Endothelial cell of umbilical vein (primary cell): ENCODE measurements at places on chromosomes 2 and 18. TPM values are rescaled to one million over a fixed set of nuclear protein-coding genes. Genes with fewer than 3 reads are reported as not detected.

GRCh38 chr2:28454016-28454930 lies 41.6 kb upstream of the PLB1 start:
- no peak for DNase-seq

- no peak for DNase-seq
Observed at GRCh38 chr2:57141269-57141668, 905.3 kb upstream of the VRK2 start.

GRCh38 chr2:53252115-53252514 lies 515.5 kb upstream of the CHAC2 start:
- peak; percentile 5 for DNase-seq

DNA sequence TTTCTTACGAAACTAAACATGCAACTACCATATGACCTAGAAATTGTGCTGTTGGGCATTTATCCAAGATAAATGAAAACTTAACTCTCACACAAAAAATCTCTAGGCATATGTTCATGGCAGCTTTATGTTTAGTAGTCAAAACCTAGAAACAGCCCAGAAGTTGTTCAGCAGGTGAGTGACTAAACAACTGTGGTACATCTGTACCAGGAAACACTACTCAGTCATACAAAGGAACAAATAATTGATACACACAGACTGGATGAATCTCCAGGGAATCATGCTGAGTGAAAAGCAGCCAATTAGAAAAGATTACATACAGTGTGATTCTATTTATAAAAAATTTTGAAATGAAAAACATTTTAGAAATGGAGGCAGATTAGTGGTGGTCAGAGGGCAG lies 29.3 kb downstream of the DYNC2LI1 start:
- DNase-seq = no peak

DNA sequence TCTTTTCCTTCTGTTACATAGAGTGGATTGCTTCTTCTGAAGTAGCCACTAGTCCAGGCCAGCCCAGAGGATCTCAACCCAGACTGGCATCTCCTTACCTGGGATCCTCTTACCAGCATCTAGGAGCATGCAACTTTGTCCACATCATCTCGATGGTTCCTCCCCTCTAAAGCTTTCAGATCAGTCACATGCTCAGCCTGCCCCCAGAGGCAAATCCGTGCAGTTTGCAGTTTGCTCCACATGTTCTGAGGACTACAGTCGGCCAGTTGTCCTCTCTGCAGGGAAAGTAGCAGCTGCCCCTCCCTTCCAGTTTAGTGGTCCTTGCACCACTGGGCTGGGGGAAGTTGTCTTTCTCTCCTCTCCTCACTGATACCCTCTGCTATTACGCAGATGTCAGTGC lies 259.8 kb upstream of the APCDD1 start:
- DNase-seq = no peak

GRCh38 chr2:153455861-153456260 lies 22.7 kb downstream of the RPRM start:
- no peak for DNase-seq

KIF3C gene
- total RNA-seq = 40.7 and 42.1 TPM in 2 replicates

DNA sequence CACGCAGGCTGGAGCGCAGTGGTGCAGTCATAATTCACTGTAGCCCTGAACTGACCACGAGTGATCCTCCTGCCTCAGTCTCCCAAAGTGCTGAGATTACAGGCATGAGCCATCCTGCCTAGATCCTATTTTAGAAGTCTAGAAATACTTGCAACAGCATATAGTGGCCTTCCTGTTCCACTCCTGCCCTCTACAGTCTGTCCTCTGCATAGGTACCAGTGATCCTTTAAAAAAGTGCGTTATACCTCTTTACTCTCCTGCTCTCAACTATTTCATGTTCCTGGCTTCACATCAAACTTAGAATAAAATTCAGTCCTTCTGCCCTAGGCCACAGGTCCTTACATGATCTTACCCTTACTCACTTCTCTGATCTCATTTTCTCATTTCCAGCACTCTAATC lies 6.0 kb downstream of the COMMD1 start:
- DNase-seq = no peak
